ENCODE measurements at places on chromosomes 2 and 18. TPM values are rescaled to one million over a fixed set of nuclear protein-coding genes. Genes with fewer than 3 reads are reported as not detected.

Gene ITGB1BP1
- total RNA-seq = 126 TPM

Gene COLEC11
- total RNA-seq = not detected

Gene IL36G
- not detected for total RNA-seq

Gene ANKRD23
- 4.4 TPM for total RNA-seq

Gene GPC1
- 261 TPM for total RNA-seq

Gene C2orf72
- total RNA-seq = 1.3 TPM

Gene GALNT14
- total RNA-seq = 17.8 TPM

Gene SCYGR6
- total RNA-seq = not detected

- no peaks in the 10 kb centered on the region for H3K27me3 ChIP-seq
- no peak overlapping the region for H3K4me3 ChIP-seq
- no peak for DNase-seq
- no peaks in the 10 kb centered on the region for H3K36me3 ChIP-seq
Measured at GRCh38 chr2:225334514-225334913, 65.0 kb upstream of the NYAP2 start.

GRCh38 chr2:74873678-74874640, 40.0 kb downstream of the HK2 start:
- H3K27me3 ChIP-seq = no peaks in the 10 kb centered on the region
- DNase-seq = no peak
- H3K4me1 ChIP-seq = peaks cover 28% of the 10 kb centered on the region
- H3K27ac ChIP-seq = no peak overlapping the region

DNA sequence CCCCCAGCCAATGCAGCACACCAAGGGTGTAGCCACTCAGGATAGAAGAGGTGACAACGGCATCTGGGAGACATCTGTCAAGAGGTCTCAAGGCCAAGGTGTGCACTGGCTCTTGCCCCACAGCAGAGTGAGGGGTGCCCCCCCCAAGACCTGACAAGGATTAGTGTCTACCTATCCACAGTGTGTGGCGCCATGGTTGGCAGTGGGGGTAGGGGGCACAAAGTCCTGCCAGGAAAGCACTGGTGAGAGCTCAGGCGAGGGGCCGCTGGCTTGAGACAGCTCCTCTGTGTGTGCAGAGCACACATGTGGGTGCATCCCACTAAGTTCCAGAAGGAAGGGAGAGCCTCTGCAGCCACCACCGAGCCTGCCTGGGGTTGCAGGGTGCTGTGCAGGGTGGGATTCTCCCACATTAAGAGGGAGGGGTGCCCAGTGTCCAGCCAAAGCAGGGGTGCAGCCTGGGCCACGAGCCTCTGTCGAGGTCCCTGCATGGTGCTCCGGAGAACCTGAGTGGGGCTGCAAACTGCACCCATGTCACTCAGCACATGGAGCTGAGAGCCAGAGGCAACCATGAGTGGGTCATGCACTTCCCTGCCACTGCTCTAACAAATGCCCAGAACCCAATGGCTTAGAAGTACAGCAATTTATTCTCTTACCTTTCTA, 311.2 kb upstream of the HDAC4 start:
- peak; percentile 82 for DNase-seq
- H3K27ac ChIP-seq = no peak overlapping the region
- H3K4me1 ChIP-seq = peaks cover 4% of the 10 kb centered on the region
- H3K27me3 ChIP-seq = peaks cover 18% of the 10 kb centered on the region
- no peak overlapping the region for H3K4me3 ChIP-seq

- H3K36me3 ChIP-seq = peaks cover 4% of the 10 kb centered on the region
- H3K4me3 ChIP-seq = no peak overlapping the region
- H3K4me1 ChIP-seq = peaks cover 18% of the 10 kb centered on the region
- H3K27me3 ChIP-seq = no peaks in the 10 kb centered on the region
- DNase-seq = no peak
- peak overlapping the region; percentile 75 for H3K27ac ChIP-seq
Measured at GRCh38 chr2:235709124-235709813, 215.4 kb downstream of the AGAP1 start.

DNA sequence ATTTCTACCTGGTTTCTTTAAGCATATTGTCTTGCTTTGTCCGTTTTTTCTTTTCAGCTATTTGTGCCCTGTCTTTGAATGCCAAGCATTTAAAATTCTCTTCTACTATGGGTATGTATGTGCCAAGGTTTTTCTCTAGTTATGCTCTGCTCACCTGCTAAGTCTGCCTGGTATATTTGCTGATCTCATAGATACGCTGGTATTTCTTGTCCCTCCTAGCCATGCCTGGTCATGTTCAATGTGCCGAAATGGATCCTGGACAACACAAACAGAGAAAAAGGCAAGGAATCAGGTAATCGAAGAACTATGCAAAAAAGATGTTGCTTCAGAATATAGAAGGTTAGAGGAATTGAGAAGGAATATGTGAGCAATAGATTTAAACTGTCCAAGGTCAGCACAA, 14.9 kb upstream of the KDM3A start:
- peaks cover 2% of the 10 kb centered on the region for H3K36me3 ChIP-seq
- no peak for DNase-seq
- no peak overlapping the region for H3K4me3 ChIP-seq
- H3K27ac ChIP-seq = no peak overlapping the region
- H3K27me3 ChIP-seq = peaks cover 57% of the 10 kb centered on the region
- no peaks in the 10 kb centered on the region for H3K4me1 ChIP-seq

- DNase-seq = no peak
- no peaks in the 10 kb centered on the region for H3K36me3 ChIP-seq
- no peak overlapping the region for H3K4me3 ChIP-seq
- no peak overlapping the region for H3K27ac ChIP-seq
- no peaks in the 10 kb centered on the region for H3K27me3 ChIP-seq
Measured at GRCh38 chr2:17652681-17653394, 100.8 kb downstream of the SMC6 start.

DNA sequence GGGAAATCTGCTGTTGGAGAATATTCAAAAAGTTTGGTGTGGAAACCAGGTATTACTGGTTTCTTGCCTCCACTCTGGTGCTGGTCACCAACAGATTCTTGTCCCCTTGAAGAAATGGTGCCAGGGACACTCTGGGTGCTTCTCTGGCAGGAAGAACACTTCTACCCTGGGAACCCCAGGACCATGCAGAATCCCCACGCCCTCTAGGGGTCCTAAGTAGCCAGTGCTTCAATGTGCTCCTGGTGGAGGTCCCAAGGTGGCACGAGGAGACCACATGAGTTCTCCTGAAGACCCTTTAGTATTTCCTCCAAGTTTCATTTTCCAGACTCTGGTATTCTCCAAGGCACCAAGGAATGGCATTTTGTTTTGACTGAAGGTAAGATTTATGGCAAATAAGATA, 380.6 kb downstream of the TSN start:
- no peaks in the 10 kb centered on the region for H3K36me3 ChIP-seq
- no peak overlapping the region for H3K27ac ChIP-seq
- DNase-seq = no peak
- H3K4me3 ChIP-seq = no peak overlapping the region

DNA sequence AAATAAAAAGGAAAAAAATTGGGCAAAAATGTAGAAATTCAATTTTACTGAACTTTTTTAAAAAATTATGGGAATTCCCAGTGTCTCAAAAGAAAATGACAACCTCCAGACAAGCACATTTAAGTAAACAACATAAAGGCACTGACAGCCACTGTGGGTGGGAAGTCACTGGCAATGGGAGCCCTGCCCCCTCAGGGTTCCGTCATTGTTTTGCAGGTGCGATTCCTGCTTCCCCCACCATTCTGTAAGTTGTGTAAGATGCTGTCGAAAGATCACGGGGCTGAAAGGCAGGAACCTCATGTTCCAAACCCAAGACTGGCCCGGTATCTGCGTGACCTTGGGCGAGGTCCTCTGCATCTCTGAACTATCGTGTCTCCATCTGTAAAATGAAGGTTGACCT, 15.8 kb upstream of the ASPRV1 start:
- H3K27ac ChIP-seq = no peak overlapping the region
- peaks cover 13% of the 10 kb centered on the region for H3K4me1 ChIP-seq
- no peaks in the 10 kb centered on the region for H3K36me3 ChIP-seq
- no peaks in the 10 kb centered on the region for H3K27me3 ChIP-seq

- H3K4me3 ChIP-seq = no peak overlapping the region
- peaks cover 20% of the 10 kb centered on the region for H3K4me1 ChIP-seq
- DNase-seq = no peak
- no peaks in the 10 kb centered on the region for H3K27me3 ChIP-seq
Measured at GRCh38 chr2:96903318-96903717, 33.4 kb upstream of the SEMA4C start.

- DNase-seq = no peak
- peaks cover 1% of the 10 kb centered on the region for H3K36me3 ChIP-seq
- H3K4me1 ChIP-seq = peaks cover 3% of the 10 kb centered on the region
- no peak overlapping the region for H3K27ac ChIP-seq
- H3K27me3 ChIP-seq = no peaks in the 10 kb centered on the region
Measured at GRCh38 chr2:188122985-188123384, 168.7 kb upstream of the GULP1 start.

DNA sequence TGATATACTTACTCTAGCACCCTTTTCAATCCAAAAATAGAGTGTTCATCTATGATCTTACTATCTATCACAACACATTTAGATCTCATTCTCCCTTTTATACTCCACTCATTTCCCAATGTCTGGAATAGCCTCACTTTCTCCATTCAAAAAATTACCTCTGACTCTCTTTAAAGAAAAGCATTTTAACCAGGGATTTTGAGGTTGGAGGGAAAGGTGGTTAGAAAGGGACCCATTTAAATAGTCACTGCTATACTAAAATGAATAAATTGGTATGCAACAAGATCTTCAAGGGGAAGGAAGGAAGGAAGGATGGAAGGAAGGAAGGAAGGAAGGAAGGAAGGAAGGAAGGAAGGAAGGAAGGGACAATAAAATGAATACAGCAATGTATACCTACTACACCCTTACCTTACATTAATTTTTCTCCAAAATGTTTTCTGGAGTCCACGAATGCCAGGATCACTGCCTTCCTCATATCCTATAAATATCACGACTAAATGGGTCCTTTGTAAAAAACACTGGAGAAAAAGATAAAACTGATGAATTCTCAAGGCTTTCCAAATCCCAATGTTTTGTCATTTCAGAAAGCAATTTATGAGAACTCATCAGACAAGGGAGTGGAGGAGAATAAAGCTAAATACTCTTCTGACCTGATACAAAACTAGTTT, 202.7 kb downstream of the ZEB2 start:
- H3K27ac ChIP-seq = no peak overlapping the region
- no peaks in the 10 kb centered on the region for H3K27me3 ChIP-seq
- H3K4me1 ChIP-seq = peaks cover 12% of the 10 kb centered on the region
- no peak overlapping the region for H3K4me3 ChIP-seq
- peaks cover 7% of the 10 kb centered on the region for H3K36me3 ChIP-seq

DNA sequence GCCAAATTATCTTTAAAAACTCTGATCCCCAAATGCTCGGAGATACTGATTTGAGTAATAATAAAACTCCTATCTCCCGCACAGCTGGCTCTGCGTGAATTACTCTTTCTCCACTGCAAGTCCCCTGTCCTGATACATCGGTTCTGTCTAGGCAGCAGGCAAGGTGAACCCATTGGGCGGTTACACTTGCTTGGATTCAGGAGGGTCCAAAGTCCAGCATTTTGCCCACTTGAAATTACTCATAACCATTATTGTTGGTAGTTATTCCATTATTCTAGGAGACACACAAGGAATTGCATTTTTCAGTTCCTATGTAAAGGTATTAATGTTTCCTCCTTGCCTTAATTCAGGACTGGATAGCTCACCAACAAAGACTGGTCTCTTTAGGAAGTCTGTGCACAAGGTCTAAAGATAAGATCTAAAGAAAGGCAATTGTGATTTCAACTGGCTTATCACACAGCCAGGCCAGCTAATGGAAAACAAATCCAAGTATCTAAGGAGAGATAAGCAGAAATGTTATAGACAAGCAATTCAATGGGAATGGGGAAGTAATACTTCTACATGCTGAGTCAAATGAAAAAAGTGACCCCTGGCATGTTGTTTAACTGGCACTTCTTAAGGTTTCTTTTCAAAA, 23.2 kb upstream of the NPC1 start:
- no peak for DNase-seq
- H3K4me1 ChIP-seq = no peaks in the 10 kb centered on the region
- H3K27ac ChIP-seq = no peak overlapping the region

GRCh38 chr18:45349019-45349418, 266.3 kb upstream of the SLC14A2 start:
- H3K36me3 ChIP-seq = no peaks in the 10 kb centered on the region
- no peak overlapping the region for H3K27ac ChIP-seq
- H3K4me1 ChIP-seq = peaks cover 9% of the 10 kb centered on the region
- H3K27me3 ChIP-seq = no peaks in the 10 kb centered on the region
- H3K4me3 ChIP-seq = no peak overlapping the region

DNA sequence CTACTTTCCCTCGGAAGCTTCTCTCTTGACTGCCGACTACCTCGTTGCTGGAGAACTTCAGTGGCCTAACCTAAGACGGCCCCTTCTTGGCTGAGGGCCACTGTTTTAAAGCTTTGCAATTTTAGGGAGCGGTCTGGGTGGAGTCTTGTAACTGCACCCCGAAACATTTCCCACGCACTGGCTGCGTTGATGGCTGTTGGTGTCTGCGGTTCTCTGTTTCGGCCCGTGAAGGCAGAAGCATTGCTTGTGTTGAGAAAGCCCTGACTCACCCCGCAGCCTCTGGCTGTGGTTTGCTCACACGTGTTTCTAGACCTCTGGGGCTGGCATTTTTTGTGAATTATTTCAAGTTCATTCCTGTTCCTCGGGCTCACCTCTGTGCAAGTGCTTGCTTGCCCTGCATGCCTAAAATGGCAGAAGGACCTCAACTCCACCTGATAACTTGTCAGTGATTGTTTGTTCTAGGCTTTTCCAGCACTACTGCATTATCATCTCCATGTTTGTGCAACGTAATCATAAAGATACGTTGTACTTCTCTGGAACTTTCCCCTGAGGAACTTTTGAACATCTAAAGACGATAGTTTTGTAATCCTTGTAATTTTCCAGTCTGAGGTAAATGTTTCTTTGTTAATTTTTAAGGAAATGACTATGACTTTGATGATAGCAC, 94.2 kb upstream of the DLX2 start:
- peaks cover 9% of the 10 kb centered on the region for H3K36me3 ChIP-seq
- H3K27ac ChIP-seq = no peak overlapping the region
- no peaks in the 10 kb centered on the region for H3K4me1 ChIP-seq

DNA sequence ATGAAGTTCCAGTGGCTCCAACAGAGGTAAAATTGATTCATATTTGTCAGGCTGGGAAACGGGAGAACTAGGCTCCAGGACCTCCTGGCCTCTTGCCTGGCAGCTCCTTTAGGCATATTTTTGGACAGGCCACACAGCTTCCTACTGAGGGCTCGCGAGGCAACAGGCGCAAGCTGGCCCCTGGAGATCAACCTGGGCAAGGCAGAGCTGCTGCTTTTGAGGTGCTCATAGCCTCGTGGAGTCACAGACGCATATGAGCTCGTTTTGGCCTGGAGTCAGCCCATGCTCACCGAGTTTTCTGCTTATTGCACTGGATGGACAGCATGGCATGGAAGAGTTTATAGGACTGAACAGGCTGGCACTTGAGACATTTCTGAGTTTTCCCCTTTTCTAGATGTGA, 97.7 kb downstream of the CAPN13 start:
- no peak overlapping the region for H3K27ac ChIP-seq
- peaks cover 7% of the 10 kb centered on the region for H3K4me1 ChIP-seq
- no peaks in the 10 kb centered on the region for H3K27me3 ChIP-seq
- no peak for DNase-seq
- no peaks in the 10 kb centered on the region for H3K36me3 ChIP-seq

- peaks cover 24% of the 10 kb centered on the region for H3K4me1 ChIP-seq
- H3K4me3 ChIP-seq = no peak overlapping the region
- DNase-seq = no peak
- H3K36me3 ChIP-seq = peaks cover 10% of the 10 kb centered on the region
- no peak overlapping the region for H3K27ac ChIP-seq
- no peaks in the 10 kb centered on the region for H3K27me3 ChIP-seq
Measured at GRCh38 chr2:43294973-43295603, 68.7 kb upstream of the ZFP36L2 start.

- DNase-seq = no peak
- H3K4me3 ChIP-seq = no peak overlapping the region
- no peaks in the 10 kb centered on the region for H3K27me3 ChIP-seq
Measured at GRCh38 chr2:222797261-222797660, 63.6 kb upstream of the ACSL3 start.

Measured in chondrocyte (in vitro differentiated cells).